ENCODE measurements at places on chromosomes 4 and X. TPM values are rescaled to one million over a fixed set of nuclear protein-coding genes. Genes with fewer than 3 reads are reported as not detected.

The IL21 gene
- not detected for total RNA-seq

The SRPK3 gene
- total RNA-seq = not detected

DNA sequence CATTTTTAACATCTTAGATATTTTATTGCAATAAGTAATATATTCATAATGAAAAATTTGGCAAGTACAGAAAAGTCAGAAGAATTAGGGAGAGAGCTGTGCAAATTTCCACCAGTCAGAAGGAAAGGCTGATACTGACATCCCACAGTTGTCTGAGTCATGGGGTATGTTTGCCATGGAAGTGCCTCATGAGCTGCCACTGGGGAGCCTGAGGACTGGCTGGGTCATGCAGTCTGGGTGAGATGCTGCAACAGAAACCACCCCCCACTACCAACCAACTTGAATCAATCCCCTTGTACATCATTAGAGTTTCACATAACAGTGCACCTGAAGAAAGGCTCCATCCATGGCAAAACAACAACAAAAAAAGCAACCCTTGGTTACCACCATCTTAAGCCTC, 45.2 kb upstream of the ENPP6 start:
- no peak for DNase-seq

- no peak for DNase-seq
These were observed 13.7 kb upstream of the KLHL5 start for GRCh38 chr4:39048311-39048710.

DNA sequence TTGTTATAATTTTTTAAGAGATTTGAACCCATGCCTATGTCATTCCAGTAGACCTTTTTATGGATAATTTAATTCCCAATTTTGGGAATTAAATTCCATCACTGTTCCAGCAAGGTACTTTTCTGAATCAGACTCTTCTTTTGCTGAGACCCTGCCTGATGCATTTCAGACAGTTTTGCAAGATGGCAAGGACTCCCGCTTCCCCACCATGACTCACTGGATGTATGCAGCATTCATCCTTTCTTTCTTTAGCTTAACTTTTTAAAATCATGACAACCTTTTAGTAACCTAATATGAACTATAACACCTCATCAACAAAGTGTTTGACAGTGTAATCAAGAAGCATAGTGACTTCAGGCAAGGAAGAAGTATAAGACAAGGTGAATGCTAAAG, 178.1 kb upstream of the LEF1 start:
- no peak for DNase-seq

DNA sequence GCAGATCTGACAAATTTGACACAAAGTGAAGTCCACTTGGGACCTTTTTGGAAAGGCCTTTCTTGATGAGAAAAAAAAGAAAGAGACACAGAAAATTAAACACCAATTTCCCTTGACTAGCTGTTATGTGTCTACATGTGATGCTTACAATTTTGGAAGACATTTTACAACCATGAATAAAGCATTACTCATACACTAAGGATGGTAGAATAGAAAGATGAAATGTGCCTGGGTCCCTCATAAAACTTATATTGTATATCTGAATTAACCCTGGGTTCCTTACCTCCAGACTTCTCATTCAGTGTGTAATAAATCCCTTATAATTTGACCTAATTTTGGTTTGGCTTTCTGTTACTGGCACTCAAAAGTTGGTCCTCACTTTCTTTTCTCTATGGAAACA, 16.5 kb upstream of the GRIA3 start:
- no peak for DNase-seq

Data from HepG2 (cell line).